ENCODE measurements at places on chromosomes 5 and 9. TPM values are rescaled to one million over a fixed set of nuclear protein-coding genes. Genes with fewer than 3 reads are reported as not detected.

The PCDH12 gene
- total RNA-seq = 3.7 TPM

The PCDHA12 gene
- 2.2 TPM for total RNA-seq

The CDKN2B-AS1 gene
- 1.6 TPM for total RNA-seq

The INSYN2B gene
- total RNA-seq = not detected

The RAB14 gene
- total RNA-seq = 33.3 TPM

DNA sequence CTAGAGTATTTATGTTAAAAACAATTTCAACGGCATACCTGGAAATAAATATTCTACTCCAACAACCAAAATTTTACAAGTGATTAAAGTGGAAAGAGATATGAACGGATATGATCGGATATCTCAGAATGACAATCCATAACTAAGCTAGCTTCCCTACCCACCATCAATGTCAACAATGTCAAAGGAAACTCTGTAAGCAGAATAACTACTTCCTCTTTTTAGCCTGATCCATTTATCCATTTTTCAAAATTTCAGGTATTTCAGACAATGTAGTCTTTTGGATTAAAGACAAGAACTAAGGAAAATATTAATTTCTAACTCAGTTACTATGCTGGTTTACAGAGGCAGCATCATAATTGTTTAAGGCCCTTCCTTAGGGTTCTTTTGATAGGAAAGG, 188.7 kb downstream of the DENND1A start:
- no peak overlapping the region for H3K27ac ChIP-seq
- H3K4me1 ChIP-seq = peaks cover 9% of the 10 kb centered on the region
- H3K36me3 ChIP-seq = no peaks in the 10 kb centered on the region

DNA sequence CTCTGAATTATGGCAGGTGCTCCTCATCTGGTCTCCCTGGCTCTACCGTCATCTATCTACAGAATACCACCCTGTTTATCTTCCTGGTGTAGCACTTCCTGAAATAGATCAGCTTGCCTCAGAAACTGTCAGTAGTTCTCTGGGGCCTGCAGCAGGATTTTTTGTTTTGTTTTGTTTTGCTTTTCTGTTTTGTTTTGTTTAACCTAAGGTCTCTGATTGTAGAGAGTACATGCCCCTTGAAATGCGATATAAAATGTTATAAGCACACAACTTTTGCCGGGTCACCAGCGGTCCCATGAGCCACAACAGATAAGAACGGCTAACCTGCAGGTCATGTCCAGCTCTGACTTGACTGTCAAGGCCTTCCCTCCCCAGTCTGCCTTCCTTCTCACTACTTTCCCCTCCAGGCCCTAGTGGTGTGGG, 26.6 kb upstream of the CREBRF start:
- DNase-seq = no peak
- H3K4me3 ChIP-seq = no peak overlapping the region
- peak overlapping the region; percentile 17 for H3K27ac ChIP-seq
- peaks cover 3% of the 10 kb centered on the region for H3K36me3 ChIP-seq

DNA sequence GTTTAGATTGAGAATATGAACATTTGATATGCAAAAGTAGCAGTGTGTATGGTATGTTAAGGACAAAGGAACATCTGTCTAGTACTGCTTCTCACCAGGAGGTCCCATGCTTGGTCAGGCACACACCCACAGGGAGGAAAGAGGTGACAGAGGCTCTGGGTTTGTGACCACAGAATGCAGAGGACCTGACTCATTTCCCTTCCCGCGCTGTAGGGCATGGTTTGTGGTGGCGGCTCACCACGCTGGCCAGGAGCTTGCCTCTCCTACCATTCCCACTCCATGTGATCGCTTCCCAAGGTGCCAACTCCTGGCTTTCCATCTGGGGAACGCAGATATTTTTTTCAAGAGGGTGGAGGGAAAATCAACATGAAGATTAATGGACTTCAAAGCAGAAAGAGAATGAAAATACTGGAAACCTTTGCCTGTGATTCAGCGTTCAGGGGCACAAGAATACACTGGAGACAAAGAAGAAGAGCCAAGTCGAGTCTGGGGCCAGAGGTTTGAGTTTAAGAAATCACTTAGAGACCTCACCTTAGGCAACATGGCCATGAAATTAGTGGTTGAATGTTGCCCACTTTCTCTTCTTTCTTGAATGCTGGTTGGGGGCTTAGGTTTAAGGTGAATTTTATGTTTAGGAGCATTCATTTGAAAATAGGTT, 477.8 kb downstream of the CCDC171 start:
- DNase-seq = no peak
- H3K36me3 ChIP-seq = no peaks in the 10 kb centered on the region
- no peak overlapping the region for H3K27ac ChIP-seq
- no peaks in the 10 kb centered on the region for H3K4me1 ChIP-seq
- no peaks in the 10 kb centered on the region for H3K27me3 ChIP-seq

DNA sequence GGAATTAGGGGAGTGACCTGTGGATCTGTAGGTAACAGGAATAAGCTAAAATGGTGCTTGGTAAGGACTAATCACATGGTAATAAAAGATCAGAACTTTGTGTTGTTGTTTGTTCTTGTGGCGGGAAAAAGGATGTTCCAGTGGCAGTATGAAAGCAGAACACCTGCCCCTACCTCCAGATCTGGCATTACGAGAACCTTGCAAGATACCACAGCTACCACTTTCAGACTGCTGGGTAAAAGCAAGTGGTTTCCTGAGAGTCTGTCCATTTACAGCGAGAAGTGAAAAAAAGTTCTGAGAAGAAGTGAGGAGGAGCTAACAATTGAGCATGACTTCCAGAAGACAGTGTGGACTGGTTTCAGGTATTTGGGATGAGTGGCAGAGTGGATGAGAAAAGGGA, 252.5 kb downstream of the TLE4 start:
- H3K27me3 ChIP-seq = no peaks in the 10 kb centered on the region
- no peak overlapping the region for H3K4me3 ChIP-seq
- no peak for DNase-seq
- H3K36me3 ChIP-seq = no peaks in the 10 kb centered on the region
- H3K4me1 ChIP-seq = no peaks in the 10 kb centered on the region

- H3K27me3 ChIP-seq = no peaks in the 10 kb centered on the region
- no peaks in the 10 kb centered on the region for H3K36me3 ChIP-seq
- H3K4me1 ChIP-seq = no peaks in the 10 kb centered on the region
- DNase-seq = no peak
Measured at GRCh38 chr9:23849379-23850035, 23.5 kb upstream of the ELAVL2 start.

DNA sequence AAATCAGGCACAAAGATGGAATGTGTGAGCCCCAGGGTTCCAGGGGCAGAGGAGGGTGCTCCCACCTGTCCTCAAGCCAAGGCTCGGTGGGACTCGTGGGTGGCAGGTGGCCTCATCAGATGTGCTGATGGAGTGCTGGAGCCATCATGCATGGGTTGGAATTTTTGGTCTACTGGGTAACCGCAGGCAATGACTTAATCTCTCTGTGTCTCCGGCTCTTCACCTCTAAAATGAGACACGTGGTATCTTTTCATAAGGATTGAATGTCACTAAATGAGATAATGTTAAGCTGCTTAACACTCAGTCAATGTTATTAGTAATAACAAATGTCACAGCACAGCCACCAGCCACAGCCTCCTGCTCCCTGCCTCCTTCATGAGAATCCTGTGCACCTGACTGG, 245.5 kb downstream of the HSPA4 start:
- H3K4me3 ChIP-seq = no peak overlapping the region
- DNase-seq = no peak
- H3K36me3 ChIP-seq = no peaks in the 10 kb centered on the region

- H3K4me3 ChIP-seq = no peak overlapping the region
- no peaks in the 10 kb centered on the region for H3K27me3 ChIP-seq
- no peaks in the 10 kb centered on the region for H3K36me3 ChIP-seq
- no peak overlapping the region for H3K27ac ChIP-seq
- DNase-seq = no peak
Measured at GRCh38 chr5:147918101-147918685, 11.9 kb upstream of the C5orf46 start.

DNA sequence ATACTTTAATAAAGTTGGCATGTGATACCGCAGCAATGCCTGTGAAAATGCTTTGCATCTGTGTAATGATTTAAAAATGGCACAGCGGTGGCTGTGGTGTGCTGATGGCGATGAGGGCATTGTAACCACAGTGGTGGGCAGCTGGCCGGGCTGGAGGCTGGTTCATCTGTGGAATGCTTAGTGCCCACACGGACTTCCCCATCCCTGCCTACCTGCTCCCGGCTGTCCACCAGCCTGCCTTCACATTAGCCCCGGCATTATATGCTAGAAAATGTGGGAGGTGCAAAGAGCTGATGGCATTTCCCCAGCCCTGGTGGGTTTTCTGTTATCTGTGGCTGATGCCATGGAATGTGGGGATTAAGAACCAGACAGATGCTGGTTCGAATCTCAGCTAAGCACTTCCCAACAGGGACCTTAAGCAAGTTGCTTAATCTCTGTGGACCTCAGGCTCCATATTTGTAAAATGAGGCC, 2.9 kb upstream of the NDST1 start:
- peak overlapping the region; percentile 82 for H3K27ac ChIP-seq
- DNase-seq = no peak
- no peaks in the 10 kb centered on the region for H3K36me3 ChIP-seq

GRCh38 chr5:172875505-172876279, 41.6 kb downstream of the ERGIC1 start:
- peak overlapping the region; percentile 89 for H3K27ac ChIP-seq
- H3K27me3 ChIP-seq = no peaks in the 10 kb centered on the region
- DNase-seq = no peak
- H3K4me1 ChIP-seq = peaks cover 77% of the 10 kb centered on the region

- no peak for DNase-seq
- no peak overlapping the region for H3K4me3 ChIP-seq
- no peaks in the 10 kb centered on the region for H3K36me3 ChIP-seq
- no peak overlapping the region for H3K27ac ChIP-seq
- H3K4me1 ChIP-seq = no peaks in the 10 kb centered on the region
Measured at GRCh38 chr5:121296356-121296755, 555.3 kb upstream of the FTMT start.

DNA sequence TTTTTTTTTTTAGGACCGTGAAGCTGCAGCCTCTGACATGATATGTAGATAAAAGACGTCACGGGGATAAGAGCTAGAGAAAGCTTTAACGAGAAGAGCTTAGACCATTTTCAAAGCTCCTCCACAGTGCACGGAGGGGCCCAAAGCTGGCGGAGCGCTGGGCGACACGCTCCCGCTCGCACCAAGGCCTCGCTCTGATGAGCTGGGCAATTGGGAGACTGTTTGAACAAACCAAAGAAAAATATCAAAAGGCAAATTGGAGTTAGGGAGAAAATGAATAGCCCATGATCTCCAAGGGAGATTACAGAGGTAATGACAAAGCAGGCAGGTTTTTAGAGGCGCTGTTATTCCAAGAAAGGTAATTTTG, 179.4 kb downstream of the SREK1 start:
- H3K27ac ChIP-seq = no peak overlapping the region
- DNase-seq = no peak
- H3K36me3 ChIP-seq = no peaks in the 10 kb centered on the region
- no peak overlapping the region for H3K4me3 ChIP-seq

GRCh38 chr9:98271479-98271878, 16.0 kb upstream of the TBC1D2 start:
- H3K4me3 ChIP-seq = no peak overlapping the region
- H3K27me3 ChIP-seq = no peaks in the 10 kb centered on the region
- H3K27ac ChIP-seq = no peak overlapping the region
- no peaks in the 10 kb centered on the region for H3K36me3 ChIP-seq
- H3K4me1 ChIP-seq = no peaks in the 10 kb centered on the region
- no peak for DNase-seq

DNA sequence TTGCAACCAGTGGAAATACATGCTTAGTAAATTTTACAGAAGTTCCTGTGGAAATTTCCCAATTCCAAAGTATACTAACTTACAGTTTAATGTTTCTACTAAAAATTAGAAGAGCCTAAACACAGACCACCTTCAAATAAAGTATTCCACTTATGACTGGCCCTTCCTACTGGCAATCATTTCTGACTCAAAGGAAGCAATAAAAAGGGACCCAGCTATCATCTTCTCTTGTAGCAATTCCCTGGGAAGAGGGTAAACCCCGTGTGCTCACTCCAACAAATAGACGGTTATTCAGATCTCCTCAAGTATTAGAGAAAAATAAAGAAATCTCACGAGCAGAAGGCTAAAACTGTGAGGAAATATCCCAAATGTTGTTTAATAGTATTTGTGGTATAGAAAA, 43.3 kb downstream of the GOLPH3 start:
- H3K4me3 ChIP-seq = no peak overlapping the region
- H3K36me3 ChIP-seq = peaks cover 7% of the 10 kb centered on the region
- H3K27ac ChIP-seq = no peak overlapping the region
- DNase-seq = no peak
- no peaks in the 10 kb centered on the region for H3K27me3 ChIP-seq
- peaks cover 14% of the 10 kb centered on the region for H3K4me1 ChIP-seq

- H3K27me3 ChIP-seq = no peaks in the 10 kb centered on the region
- H3K4me1 ChIP-seq = peaks cover 79% of the 10 kb centered on the region
- H3K27ac ChIP-seq = peak overlapping the region; percentile 98
- peaks cover 34% of the 10 kb centered on the region for H3K36me3 ChIP-seq
Measured at GRCh38 chr9:129141066-129142041, 30.1 kb downstream of the PTPA start.

DNA sequence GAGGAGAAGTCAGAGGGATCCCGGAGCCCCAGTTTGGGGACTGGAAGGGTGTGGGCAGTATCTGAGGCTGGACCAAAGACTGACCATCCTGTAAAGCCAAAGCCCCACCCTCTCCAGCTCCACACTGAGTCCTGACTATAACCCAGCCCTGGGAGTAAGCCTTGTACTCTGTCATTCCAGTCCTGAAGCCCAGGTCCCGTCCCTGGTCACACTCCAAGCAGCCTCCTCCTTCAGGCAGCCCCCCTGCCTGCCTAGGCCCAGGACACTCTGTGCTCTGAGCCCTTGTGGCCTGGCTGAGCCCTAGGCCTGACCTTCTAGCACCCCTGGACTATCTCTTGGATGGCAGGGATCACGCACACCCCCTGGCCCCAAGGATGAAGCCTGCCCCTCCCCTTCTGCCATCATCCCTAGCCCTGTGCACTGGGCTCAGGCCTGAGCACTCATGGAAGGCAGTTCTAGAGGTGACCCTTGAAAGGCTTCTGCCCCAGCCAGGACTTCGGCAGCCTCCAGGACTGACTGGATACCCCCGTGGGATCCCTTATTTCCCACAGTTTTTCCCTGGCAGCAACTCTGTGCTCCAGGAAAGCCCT, 28.0 kb upstream of the ENHO start:
- DNase-seq = no peak
- H3K4me1 ChIP-seq = peaks cover 8% of the 10 kb centered on the region
- no peak overlapping the region for H3K27ac ChIP-seq
- peaks cover 10% of the 10 kb centered on the region for H3K27me3 ChIP-seq

GRCh38 chr5:366541-367357, 45.2 kb downstream of the AHRR start:
- no peak overlapping the region for H3K27ac ChIP-seq
- no peaks in the 10 kb centered on the region for H3K27me3 ChIP-seq
- no peak overlapping the region for H3K4me3 ChIP-seq
- H3K4me1 ChIP-seq = no peaks in the 10 kb centered on the region
- no peaks in the 10 kb centered on the region for H3K36me3 ChIP-seq

- no peak overlapping the region for H3K27ac ChIP-seq
- no peaks in the 10 kb centered on the region for H3K36me3 ChIP-seq
Measured at GRCh38 chr5:151648089-151648488, 38.6 kb downstream of the SPARC start.

GRCh38 chr5:113038136-113038535, 61.5 kb downstream of the DCP2 start:
- no peak for DNase-seq
- no peak overlapping the region for H3K27ac ChIP-seq
- no peak overlapping the region for H3K4me3 ChIP-seq
- H3K4me1 ChIP-seq = peaks cover 7% of the 10 kb centered on the region

GRCh38 chr5:59605915-59606314, 287.6 kb downstream of the PDE4D start:
- no peaks in the 10 kb centered on the region for H3K4me1 ChIP-seq
- H3K27me3 ChIP-seq = no peaks in the 10 kb centered on the region
- DNase-seq = no peak

- DNase-seq = peak; percentile 16
- no peaks in the 10 kb centered on the region for H3K27me3 ChIP-seq
- no peaks in the 10 kb centered on the region for H3K36me3 ChIP-seq
- no peaks in the 10 kb centered on the region for H3K4me1 ChIP-seq
- H3K4me3 ChIP-seq = no peak overlapping the region
Measured at GRCh38 chr5:130066644-130067043, 162.4 kb downstream of the CHSY3 start.

Measured in stomach (tissue), 19 donors.